ENCODE measurements at places on chromosomes 3 and 15.

DNA sequence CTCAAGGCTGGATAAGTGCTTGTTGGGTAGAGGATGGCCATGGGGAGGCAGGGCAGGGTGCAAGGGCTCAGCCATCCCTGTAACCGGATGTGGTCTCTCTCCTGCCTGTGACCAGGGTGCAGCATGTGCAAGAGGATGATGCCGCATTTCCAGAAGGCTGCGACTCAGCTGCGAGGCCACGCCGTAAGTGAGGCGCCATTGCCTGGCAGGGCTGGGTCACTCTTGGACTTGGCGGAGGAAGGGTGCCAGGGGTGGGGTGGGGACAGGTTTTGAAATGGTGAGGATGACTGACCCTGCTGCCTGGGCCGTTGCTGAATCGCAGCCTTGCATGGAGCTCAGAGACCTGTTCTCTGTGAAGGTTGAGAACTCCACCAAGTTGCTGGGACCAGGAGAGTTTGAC is 49.3 kb downstream of the PDIA5 start:
- DNase-seq = no peak

DNA sequence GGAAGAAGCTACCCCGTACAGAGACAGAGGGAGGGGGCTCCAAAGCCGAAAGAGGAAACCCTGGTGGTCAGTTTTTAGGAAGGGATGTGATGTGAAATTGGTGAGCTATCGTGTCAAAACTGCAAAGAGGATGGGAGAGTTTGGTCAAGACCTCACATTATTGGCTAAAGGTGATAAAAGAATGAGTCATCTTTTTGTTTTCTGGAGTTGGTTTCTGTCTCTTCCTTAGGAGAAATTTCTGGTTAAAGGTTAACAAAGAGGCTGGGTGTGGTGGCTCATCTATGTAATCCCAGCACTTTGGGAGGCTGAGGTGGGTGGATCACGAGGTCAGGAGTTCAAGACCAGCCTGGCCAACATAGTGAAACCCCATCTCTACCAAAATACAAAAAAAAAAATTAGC is 217.8 kb upstream of the CBLB start:
- no peak for DNase-seq

DNA sequence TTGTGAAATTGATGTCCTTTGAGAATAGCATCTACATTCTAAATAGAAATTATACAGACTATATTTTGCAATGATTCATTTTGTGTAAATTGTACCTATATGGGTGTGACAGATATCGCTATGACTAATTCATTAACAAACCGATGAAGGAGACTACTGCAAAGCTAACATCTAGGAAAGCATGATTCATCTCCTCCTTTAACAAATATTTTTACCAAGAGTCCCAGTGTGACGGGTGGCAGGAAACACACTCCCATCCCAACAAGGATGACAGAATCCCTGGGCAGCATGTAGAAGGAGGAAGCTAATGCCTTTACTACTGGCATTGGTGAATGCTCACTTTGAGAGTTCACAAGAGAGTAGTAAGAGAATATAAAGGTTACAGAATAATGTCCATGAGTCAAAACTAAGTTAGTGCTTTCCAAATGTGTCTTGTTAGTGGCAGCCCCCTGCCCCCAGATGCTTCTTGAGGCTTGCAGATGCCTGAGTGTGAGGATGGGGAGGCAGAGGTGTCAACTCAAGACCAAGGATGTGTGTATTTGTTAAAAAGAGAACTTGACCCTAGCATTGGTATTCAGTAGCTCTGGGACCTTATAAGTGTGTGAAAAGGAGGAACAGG is 180.6 kb downstream of the FMN1 start:
- DNase-seq = no peak

GRCh38 chr3:67947808-67948508 is 293.5 kb upstream of the SUCLG2 start:
- peak; percentile 31 for DNase-seq

GRCh38 chr15:100277087-100277855 is 64.5 kb downstream of the ADAMTS17 start:
- no peak for DNase-seq

DNA sequence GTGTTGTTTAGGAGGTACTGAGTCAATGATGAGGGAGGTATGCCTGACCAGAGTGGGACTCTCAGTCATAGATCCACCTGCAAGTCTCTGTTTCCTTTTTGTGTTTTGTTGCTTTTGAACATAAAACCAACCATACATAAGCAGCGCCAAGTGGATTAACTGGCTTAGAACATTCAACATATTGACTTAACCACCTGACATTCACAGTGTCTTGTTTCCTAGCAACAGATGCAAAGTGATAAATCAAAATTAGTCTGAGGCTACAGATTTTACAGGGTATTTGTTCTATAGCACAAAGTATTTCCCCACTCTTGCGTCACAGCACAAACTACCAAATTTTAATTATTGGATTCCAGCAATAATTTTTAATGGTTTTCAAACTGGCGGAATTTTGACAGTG is 283.8 kb downstream of the BBX start:
- no peak for DNase-seq

GRCh38 chr15:80750575-80750974 is 28.6 kb upstream of the CEMIP start:
- no peak for DNase-seq

- no peak for DNase-seq
These were observed 229.5 kb downstream of the SHQ1 start for GRCh38 chr3:72618739-72619138.

DNA sequence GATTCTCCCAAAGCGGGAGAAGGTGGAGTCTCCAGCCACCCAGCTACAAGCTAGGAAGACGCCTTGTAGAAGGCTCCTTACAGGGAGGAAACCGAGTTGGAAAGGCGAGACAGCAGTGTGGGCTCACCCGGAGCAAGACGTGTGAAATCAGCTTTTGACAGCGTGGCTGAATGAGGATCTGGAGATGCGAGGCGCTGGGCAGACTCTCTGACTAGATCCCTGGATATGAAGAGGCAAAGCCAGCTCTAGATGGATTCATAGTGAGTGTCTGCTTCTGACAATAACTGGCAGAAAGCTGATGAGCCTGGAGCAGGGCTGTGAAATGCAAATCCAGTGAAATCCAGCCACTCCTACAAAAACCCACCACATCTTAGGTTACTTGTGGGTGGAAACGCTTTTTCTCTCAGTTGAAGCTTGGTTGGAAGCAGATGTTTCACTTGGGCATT is 41.0 kb downstream of the GOLGA6A start:
- no peak for DNase-seq

- DNase-seq = no peak
These were observed 41.4 kb downstream of the MUC20 start for GRCh38 chr3:195762249-195762585.

DNA sequence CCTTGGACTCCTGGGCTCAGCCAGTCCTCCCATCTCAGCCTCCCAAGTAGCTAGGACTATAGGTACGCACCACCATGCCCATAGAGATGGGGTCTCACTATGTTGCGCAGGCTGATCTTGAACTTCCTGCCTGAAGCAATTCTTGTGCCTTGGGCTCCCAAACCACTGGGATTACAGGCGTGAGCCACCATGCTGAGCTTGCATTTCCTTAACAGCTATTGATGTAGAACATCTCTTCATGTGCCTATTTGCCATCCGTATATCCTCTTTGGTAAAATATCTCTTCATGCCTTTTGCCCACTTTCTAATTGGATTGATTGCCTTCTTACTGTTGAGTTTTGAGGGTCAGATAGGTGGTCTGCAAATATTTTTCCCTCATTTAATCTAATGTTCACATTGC is 208.9 kb upstream of the TLE3 start:
- no peak for DNase-seq
